Large intestine (tissue), 12 donors: ENCODE measurements at places on chromosomes 16 and 17. TPM values are rescaled to one million over a fixed set of nuclear protein-coding genes. Genes with fewer than 3 reads are reported as not detected.

- H3K27me3 ChIP-seq: no peaks in the 10 kb centered on the region
- no peak overlapping the region for H3K27ac ChIP-seq
- H3K4me1 ChIP-seq: no peaks in the 10 kb centered on the region
- H3K36me3 ChIP-seq: no peaks in the 10 kb centered on the region
Measured at GRCh38 chr17:33142705-33143299, 150.3 kb downstream of the ASIC2 start.

DNA sequence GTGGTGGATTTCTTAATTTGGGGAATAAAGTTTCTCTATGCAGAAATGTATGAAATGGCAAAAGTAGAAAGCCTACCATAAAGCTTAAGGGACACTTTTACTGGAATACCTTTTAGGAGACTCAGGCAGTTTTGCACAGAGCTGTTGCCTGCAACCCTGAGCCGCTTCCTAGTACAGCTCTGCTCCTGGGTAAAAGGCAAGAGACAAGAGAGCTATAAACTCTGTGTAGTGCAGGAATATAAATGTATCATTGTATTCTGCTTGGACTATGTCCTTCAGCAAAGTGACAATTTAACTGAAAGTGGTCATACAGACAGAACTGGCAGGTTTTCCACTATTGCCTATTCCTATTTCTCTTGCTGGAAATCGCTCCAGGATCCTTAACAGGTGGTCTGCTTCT, 65.3 kb upstream of the MYOCD start:
- no peak overlapping the region for H3K27ac ChIP-seq
- H3K4me3 ChIP-seq: no peak overlapping the region
- H3K4me1 ChIP-seq: no peaks in the 10 kb centered on the region
- no peaks in the 10 kb centered on the region for H3K27me3 ChIP-seq

The GABARAP gene
- 724 TPM for polyA plus RNA-seq

GRCh38 chr17:47862621-47863440, 11.9 kb upstream of the SP6 start:
- peaks cover 10% of the 10 kb centered on the region for H3K4me1 ChIP-seq
- no peak overlapping the region for H3K4me3 ChIP-seq
- no peak for DNase-seq
- H3K36me3 ChIP-seq: no peaks in the 10 kb centered on the region
- H3K27me3 ChIP-seq: peaks cover 5% of the 10 kb centered on the region

- no peaks in the 10 kb centered on the region for H3K4me1 ChIP-seq
- no peak for DNase-seq
- no peaks in the 10 kb centered on the region for H3K27me3 ChIP-seq
- H3K36me3 ChIP-seq: peaks cover 72% of the 10 kb centered on the region
- no peak overlapping the region for H3K4me3 ChIP-seq
Measured at GRCh38 chr17:78697554-78698343, 84.3 kb downstream of the CYTH1 start.

The HES7 gene
- 0.16 TPM for polyA plus RNA-seq

The MYH8 gene
- 2.1 TPM for polyA plus RNA-seq

GRCh38 chr16:85473909-85474620, 139.1 kb upstream of the GSE1 start:
- DNase-seq: no peak
- no peaks in the 10 kb centered on the region for H3K27me3 ChIP-seq
- no peak overlapping the region for H3K4me3 ChIP-seq
- no peak overlapping the region for H3K27ac ChIP-seq
- peaks cover 20% of the 10 kb centered on the region for H3K4me1 ChIP-seq

The KRT32 gene
- not detected for polyA plus RNA-seq

- no peaks in the 10 kb centered on the region for H3K4me1 ChIP-seq
- H3K36me3 ChIP-seq: no peaks in the 10 kb centered on the region
- no peak overlapping the region for H3K4me3 ChIP-seq
- H3K27ac ChIP-seq: no peak overlapping the region
- no peak for DNase-seq
Measured at GRCh38 chr17:52673791-52674190, 515.3 kb upstream of the CA10 start.

- H3K4me1 ChIP-seq: no peaks in the 10 kb centered on the region
- no peaks in the 10 kb centered on the region for H3K36me3 ChIP-seq
- no peak overlapping the region for H3K27ac ChIP-seq
- H3K27me3 ChIP-seq: peaks cover 19% of the 10 kb centered on the region
- DNase-seq: no peak
Measured at GRCh38 chr16:55062442-55062841, 131.8 kb downstream of the IRX5 start.

The HAP1 gene
- 0.39 TPM for polyA plus RNA-seq

DNA sequence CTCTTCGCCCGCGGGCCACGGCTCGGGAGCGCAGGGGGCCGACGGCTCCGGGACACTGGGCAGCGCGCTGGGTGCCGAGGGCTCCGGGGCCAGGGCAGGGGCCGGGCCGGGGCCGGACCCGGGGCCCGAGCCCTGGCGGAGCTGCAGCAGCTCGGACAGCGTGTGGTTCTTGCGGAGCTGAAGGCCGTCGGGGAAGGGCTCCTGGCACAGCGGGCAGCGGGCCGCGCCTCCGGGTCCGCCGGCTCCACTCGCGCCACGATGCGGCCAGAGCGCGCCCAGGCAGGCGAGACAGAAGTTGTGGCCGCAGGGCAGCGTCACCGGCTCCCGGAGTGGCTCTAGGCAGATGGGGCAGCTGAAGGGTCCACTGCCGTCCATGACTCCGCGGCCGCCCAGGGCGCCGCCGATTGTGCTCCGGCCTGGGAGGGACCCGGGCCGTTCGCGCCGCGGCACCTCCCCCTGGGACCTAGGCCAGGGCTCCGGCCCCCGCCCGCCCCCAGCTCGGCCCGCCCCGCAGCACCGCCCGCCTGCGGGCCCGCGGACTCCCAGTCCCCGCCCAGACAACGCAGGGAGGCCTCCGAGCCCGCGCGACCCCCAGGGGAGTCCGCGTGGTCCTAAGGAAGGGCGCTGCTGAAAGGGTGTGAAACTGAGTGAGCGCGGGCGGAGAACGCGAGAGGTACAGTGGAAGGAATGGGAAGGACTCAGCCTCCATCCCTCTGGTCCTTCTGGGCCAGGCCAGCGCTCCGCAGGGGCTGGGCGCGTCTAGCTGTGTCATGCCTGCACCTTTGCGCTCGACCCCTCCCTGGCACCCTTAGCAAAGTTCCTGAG, at the start of gene TRIM47:
Gene TRIM47 (minus strand): TSS at position 408 of the 825 bp plus-strand sequence. CDS start 33 bp downstream, at position 375.
- peaks cover 22% of the 10 kb centered on the region for H3K4me1 ChIP-seq
- peak within 1 kb of the TSS; percentile 70 for H3K27ac ChIP-seq

The SSTR5 gene
- polyA plus RNA-seq: 1.2 TPM

The PSMC5 gene
- polyA plus RNA-seq: 106 TPM

The RTN4RL1 gene
- polyA plus RNA-seq: 0.45 TPM

GRCh38 chr17:78387977-78388941, 9.8 kb downstream of the PGS1 start:
- peaks cover 4% of the 10 kb centered on the region for H3K4me1 ChIP-seq
- H3K27me3 ChIP-seq: no peaks in the 10 kb centered on the region
- no peak for DNase-seq
- H3K4me3 ChIP-seq: no peak overlapping the region
- H3K27ac ChIP-seq: peak overlapping the region; percentile 40
- H3K36me3 ChIP-seq: peaks cover 15% of the 10 kb centered on the region

The CDRT4 gene
- polyA plus RNA-seq: 29.3 TPM

DNA sequence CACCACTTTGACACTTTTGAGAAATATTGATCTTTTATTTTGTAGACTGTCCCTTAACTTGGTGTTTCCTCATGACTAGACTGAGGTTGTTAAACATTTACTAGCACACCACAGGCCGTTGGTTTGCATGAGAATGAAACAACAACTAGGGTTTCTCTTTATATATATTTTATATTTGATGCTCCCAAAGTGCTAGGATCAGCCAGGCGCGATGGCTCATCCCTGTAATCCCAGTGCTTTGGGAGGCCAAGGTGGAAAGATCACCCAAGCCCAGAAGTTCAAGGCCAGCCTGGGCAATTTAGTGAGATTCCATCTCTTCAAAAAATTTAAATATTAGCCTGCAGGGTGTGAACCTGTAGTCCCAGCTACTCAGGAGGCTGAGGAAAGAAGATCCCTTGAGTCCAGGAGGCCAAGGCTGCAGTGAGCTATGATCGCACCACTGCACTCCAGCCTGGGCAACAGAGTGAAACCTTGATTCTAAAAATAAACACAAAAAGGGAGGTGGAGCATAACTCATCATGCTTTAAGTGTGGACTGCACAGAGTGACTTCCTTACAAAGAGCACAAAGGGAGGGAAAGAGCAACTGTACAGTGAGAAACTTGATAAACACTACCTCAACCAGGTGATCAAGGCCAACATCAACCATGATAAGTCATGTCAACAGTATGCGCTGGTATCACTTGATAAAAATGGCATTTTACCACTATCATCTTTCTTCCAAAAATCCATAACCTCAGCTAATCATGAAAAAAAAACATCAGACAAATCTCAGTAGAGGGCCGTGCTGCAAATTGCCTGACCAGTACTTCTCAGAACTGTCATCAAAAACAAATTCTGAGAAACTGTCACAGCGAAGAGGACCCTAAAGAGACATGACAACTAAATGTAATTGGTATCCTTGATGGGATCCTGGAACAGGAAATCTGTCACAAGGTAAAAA, 72.8 kb upstream of the ATF7IP2 start:
- peak overlapping the region; percentile 16 for H3K27ac ChIP-seq
- no peaks in the 10 kb centered on the region for H3K36me3 ChIP-seq
- peak; percentile 28 for DNase-seq
- peaks cover 5% of the 10 kb centered on the region for H3K4me1 ChIP-seq
- no peaks in the 10 kb centered on the region for H3K27me3 ChIP-seq
- H3K4me3 ChIP-seq: no peak overlapping the region

DNA sequence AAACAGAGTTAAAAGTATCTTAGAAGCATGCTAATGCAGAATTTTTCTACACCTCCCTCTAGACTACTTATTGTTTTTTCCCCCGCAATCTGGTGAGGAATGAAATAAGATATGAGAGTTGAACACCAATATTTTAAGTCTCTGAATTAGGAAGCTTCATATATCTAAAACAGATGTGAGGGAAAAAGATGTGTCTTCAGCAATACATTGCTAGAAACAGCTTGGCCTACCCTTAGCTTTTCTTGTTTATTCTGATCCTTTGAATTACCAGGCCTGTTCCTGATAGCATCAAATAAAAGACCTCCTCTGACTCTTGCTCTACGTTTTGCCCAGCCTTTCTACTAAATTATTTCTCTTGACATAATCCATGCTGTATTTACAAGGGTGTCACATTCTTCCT, 221.8 kb downstream of the CDH11 start:
- H3K4me1 ChIP-seq: no peaks in the 10 kb centered on the region
- no peak overlapping the region for H3K4me3 ChIP-seq
- no peaks in the 10 kb centered on the region for H3K27me3 ChIP-seq
- no peaks in the 10 kb centered on the region for H3K36me3 ChIP-seq
- no peak overlapping the region for H3K27ac ChIP-seq
